ENCODE measurements at places on chromosomes 16 and 17. TPM values are rescaled to one million over a fixed set of nuclear protein-coding genes. Genes with fewer than 3 reads are reported as not detected.

GRCh38 chr17:32258383-32259140 is 7.1 kb upstream of the RHBDL3 start:
- no peak for DNase-seq

- no peak for DNase-seq
These were observed 73.2 kb downstream of the RBFOX3 start for GRCh38 chr17:79537686-79538085.

CLEC18C gene
- not detected for total RNA-seq

- DNase-seq, result peak; percentile 95
These were observed 26.1 kb upstream of the ABCA8 start for GRCh38 chr17:68981288-68981687.

ZNF207 gene
- total RNA-seq, result 115 TPM

GAST gene
- not detected for total RNA-seq

GRCh38 chr16:5951486-5951885 is 853.9 kb upstream of the EEF2KMT start:
- DNase-seq, result no peak

- DNase-seq, result no peak
These were observed 47.3 kb downstream of the GDE1 start for GRCh38 chr16:19474617-19475016.

DNA sequence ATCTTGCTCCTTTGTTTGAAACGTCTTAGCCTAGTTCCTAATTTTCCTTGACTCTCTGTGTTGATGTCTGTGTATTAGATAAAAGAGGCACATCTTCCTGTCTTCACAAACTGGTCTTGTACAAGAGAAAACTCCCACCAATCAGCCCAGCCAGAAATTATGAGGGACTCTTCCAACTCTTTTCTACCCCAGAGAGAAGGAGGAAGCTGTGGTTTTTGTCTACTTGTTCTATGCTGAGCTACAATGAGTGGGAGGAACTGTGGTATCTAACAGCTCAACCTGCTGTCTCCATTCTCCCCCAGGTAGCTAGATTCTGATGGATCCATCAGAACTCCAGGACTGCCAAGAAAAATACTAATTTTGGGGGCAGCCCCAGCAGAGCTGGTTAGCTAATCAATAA is 392.5 kb downstream of the HS3ST3B1 start:
- DNase-seq, result no peak

DNA sequence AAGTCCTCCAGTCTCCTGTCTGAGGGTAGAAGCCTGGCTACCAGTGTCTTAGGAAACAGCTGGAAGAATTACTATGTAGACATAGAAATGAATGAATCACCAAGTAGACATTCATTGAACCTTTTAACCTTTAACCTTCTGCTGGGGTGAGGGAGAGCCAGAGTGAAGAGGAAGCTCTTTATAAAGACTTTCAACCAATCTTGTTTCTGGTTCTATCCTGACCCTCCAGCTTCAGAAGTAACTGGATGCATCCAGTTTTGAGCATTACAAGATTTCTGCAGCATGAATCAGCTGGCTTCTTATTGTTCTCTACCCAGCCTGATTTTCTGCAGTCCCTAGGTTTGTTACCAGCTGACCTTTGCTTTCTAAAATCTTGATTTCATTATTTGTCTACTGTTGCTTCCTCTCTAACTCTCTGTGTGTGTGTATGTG is 8.5 kb downstream of the TEKT1 start:
- peak; percentile 65 for DNase-seq
